ENCODE measurements at places on chromosomes 4 and X.

GRCh38 chr4:99587309-99587708 is 12.7 kb downstream of the MTTP start:
- no peak for DNase-seq

- DNase-seq = no peak
These were observed 77.7 kb downstream of the CC2D2A start for GRCh38 chr4:15547392-15547791.

DNA sequence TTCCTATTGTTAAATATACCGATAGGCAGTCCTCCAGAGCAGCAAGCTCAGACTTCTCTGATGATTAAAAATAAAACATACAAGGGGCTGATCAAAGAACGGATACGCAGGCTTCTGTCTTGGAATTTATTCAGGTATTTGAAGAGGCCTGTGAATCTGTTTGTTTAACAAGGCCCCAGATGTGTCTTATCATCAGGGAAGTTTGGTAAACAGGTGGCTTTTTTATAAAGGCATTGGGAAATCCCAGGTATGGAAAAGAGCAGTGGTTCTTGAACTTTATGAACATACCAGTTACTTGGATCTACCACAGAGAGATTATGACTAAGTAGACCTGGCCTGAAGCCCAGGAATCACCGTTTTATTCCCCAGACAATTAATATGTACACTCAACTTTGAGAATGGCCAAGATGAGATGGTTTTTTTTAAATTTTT is 47.9 kb downstream of the SOWAHB start:
- DNase-seq = no peak

GRCh38 chr4:71367546-71367945 is 28.7 kb downstream of the SLC4A4 start:
- no peak for DNase-seq

DNA sequence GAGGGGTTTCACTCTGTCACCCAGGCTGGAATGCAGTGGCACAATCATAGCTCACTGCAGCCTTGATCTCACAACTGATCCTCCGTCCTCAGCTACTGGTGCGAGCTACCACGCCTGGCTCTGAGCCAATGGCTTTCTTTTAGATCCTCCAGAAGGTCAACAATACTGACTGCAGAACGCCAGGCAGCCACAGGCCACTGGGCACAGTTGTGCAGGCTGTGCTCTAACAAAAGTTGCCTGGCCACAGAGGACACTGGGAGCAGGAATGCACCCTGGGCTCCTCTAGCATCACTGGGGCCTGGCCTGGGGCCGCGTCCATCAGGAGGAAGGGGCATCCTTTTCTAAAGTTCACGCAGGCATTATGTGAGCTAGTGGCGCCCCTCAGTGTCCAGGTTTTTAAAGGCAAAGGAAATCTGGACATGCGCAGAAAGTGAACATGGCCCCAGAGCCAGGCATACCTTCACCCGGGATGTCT is 14.9 kb upstream of the PORCN start:
- no peak for DNase-seq

GRCh38 chr4:52840531-52841370 is 21.4 kb upstream of the RASL11B start:
- no peak for DNase-seq

GRCh38 chr4:142475663-142476062 is 370.4 kb downstream of the INPP4B start:
- no peak for DNase-seq

GRCh38 chr4:124631760-124632159 is 80.8 kb downstream of the ANKRD50 start:
- DNase-seq = no peak

- no peak for DNase-seq
These were observed 1.5 kb upstream of the NEIL3 start for GRCh38 chr4:177308125-177308524.

DNA sequence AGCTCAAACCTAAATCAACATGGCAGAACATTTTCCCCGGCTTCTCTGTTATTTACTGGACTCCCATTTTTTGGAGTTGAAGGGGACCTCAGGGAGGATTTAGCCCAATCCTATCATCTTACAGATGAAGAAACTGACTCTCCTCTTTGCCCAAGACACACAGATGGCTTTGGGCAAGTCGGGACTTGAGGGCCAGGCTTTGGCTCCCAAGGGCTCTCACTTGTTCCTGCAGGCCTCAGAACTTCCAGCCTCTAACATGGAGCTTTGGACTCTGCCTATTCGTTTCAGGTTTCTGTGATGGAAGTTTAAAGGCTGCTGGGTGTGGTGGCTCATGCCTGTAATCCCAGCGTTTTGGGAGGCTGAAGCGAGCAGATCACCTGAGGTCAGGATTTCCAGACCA is 59.5 kb downstream of the RHOH start:
- no peak for DNase-seq

Data from T-helper 9 cell (primary cell).